ENCODE measurements at places on chromosomes 1 and 21.

DNA sequence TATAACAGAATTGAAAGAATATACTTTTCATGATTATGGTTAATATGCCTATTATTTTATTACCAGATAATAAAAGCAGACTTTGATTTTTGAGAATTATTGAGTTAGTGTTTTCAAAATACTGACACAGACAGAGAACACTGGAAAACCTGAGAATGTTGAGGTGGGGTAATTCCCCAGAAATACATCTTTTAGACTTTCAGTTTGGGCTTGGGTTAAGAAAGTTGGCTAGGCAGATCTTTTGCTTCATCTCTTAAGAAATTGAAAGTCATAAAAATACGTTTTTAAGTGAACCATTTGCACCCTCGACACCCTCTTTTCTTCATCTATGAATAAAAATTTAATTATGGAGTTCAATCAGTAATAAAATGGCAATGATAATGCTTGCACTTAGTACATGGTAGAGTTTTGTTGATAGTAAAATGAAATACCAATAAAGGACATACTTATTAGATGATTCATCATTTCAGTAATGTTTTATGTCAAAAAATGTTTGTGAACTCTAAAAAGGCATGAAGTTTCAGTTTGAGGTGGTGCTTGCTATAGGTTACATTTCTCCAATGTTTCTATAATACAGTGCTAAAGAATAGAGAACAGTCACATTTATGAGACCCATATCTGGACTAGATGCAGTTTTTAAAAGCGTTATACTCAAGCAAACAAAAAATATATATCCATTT, 1.9 kb upstream of the SAMSN1 start:
- no peak for DNase-seq

- no peak for DNase-seq
Measured at GRCh38 chr1:51622455-51622913, 5.6 kb downstream of the OSBPL9 start.

DNA sequence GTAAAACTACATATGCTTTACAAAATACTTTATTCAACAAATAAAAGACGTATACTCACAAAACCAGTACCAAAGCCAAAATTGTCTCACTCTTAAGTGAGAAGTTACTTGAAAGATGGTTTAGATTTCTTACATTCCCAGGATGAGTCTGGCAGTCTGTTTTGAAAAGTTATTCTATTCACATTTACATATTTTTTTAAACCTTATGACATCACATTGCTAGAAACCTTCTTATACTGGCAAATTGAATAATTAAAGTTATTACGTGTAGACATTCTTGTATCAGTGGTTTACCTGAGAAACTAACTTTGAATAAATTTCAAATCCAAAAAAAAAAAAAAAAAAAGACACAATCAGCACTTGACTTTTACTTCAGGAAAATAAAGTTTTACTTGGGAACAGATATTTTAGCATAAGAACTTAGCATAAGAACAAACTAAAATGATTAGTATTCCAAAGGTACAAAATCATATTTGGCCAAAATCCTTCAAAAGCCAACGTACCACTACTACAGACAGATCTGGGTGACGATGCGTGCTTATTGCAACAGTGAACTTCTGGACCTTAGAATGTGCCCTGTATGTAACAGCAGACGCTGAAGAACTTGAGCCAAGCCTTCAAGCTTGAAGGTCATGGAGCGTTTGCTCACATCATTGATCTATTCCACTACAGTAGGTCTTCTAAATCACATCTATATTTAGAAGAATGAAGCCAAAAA, 2.5 kb downstream of the CDC42BPA start:
- no peak for DNase-seq

DNA sequence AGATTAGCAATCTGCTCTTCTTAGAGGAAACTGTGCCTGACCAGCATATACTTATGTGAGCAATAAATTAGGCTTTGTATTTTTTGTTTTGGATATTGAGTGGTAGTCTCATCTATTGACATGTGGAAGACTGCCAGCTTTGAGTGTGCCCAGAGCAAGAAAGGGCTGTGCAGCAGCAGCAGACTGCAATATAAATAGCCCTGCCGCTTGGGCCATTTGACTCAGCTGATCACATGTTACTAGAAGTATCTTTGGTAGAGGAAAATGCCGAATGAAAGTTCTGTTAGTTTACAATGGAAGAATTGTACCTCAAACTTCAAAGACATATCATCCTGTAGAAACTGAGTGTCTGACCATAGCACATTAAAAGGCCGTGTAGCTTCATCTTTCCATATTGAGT, 9.1 kb upstream of the PSMB2 start:
- DNase-seq, result no peak

DNA sequence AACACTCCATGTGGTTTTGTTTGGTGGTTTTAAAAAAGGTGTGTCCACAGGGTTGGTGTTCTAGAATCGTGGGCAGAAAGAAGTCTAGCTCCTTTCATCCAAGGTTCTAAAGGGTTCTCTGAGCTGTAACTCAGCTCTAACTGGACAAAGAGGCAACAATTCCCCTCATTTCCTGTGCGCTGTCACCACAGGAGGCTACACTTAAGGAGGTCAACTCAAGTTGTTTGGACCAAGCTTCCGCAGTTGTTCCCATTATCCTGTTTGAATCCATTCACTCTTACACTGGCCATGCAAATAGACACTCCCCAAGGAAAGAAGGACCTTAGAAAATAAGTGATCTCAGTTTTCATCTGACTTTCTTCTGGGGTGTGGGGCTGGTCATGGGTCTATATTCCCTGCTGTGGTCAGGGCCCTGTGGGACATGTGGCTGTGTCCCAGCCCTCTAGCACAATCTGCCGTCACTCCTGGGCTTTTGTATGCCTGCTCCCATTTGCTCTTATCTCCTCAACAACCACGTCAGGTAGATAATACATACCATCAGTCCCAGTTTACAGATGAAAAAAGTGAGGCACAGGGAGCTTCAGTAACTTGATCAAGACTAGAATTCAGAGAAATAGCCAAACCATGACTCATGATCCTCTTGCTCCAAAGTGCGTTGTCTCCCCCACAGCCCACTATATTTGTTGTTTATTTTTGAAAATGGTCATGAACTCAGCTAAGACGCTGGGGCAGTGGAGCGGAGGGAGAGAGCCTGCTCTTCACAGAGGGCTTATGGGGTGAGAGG, 103.6 kb downstream of the RHOU start:
- DNase-seq, result no peak

GRCh38 chr1:208924928-208925327, 658.6 kb upstream of the CAMK1G start:
- DNase-seq, result no peak

GRCh38 chr1:83527987-83528386, 470.9 kb downstream of the TTLL7 start:
- no peak for DNase-seq
